ENCODE measurements at places on chromosomes 3 and 15.

DNA sequence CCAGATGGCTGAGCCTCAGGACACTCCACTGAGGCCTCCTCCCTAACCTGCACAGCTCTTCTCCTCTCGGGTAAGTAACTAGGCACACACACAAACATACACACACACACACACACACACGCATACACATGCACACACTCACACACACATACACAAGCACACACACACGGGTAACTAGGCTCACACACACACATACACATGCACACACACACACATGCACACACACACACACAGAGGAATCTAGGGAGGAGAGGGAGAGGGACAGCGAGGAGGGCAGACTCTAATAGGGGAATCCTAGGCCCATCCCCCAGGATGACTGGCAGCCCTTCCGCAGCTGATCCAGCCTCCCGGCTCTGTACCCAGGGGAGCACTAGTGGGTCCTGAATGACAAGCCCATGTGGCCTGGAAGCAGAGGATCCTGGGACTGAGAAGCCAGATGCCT is 177.4 kb upstream of the LINGO1 start:
- DNase-seq, result no peak

DNA sequence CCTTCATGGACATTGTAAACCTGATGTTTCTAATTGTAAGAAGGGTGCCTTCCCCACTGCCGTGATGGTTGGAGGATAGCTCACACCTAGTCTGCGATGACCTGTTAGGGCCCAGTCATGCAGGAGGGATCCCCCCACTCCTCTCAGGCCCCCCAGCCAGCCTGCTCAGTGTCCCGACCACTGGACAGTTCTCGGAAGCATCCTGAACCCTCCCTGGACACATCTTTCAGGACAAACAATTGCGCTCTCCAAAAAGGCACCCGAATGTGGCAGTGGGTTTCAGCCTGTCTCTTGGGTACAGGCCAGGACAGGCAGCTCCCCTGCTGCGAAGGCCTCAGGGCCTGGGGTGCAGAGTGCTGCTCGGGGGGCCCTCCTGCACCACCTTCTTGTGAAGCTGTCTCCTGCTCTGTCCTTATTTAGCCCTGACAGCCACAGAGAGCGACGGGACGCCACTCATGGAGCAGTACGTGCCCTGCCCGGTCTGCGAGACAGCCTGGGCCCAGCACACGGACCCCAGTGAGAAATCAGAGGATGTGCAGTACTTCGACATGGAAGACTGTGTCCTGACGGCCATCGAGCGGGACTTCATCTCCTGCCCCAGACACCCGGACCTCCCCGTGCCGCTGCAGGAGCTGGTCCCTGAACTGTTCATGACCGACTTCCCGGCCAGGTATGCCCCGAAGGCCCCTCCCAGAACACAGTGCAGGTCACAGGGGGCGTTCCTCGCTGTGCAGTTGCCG is 132.3 kb downstream of the LRRK1 start:
- no peak for DNase-seq

DNA sequence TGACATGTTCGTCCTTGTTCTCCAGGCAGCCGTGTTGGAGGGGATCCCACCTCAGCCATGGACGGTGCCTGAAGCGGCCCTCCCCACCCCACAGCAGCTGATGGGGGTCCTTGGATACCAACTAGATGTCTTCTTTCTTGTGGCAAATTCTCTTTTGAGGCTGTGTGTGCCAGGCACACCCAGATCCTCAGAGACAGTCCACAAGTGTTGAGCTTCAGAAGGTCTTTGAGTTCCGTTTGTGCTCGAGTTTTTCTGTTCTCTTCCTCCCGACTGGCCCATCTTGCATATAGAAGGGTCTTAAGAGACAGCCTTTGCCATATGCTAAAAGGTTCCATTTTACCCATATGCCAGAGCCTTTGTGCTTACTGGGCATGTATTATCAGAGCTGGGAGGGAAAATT is 227.4 kb downstream of the THSD4 start:
- DNase-seq, result no peak

GRCh38 chr3:13693441-13693840 is 144.5 kb downstream of the FBLN2 start:
- DNase-seq, result no peak

DNA sequence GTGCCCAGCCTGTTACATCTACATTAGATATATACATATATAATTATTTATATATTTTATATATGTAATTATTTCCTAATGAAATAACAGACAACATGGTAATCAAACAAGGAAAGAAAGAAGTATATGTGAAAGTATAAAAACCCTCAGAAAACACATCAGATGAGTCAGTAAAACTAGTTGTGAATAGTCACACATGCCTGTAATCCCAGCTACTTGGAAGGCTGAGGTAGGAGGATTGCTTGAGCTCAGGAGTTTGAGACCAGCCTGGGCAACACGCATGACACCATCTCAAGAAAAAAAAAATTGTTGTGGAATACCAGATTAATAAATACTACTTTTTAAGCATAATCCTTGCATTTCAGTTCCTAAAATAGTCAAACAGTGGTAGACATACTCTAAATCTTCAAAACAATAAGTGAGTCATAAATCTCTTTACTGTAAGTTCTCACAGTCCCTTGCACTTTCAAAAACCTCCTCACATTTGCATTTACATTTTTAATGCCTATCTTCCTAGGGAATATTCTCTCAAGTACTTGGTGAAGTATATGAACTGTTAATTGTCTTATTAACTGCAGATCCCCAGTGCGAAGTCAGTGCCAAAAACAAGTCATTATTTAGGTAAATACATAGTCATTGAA is 106.5 kb downstream of the MYO9A start:
- no peak for DNase-seq

- no peak for DNase-seq
Observed at GRCh38 chr3:68228856-68229255, 574.4 kb upstream of the SUCLG2 start.

- no peak for DNase-seq
Observed at GRCh38 chr3:195549931-195550519, 6.9 kb upstream of the PPP1R2 start.

GRCh38 chr3:17088602-17089313 is 204.0 kb downstream of the PLCL2 start:
- DNase-seq, result no peak

- no peak for DNase-seq
Observed at GRCh38 chr15:67792250-67792942, 32.9 kb upstream of the SKOR1 start.

DNA sequence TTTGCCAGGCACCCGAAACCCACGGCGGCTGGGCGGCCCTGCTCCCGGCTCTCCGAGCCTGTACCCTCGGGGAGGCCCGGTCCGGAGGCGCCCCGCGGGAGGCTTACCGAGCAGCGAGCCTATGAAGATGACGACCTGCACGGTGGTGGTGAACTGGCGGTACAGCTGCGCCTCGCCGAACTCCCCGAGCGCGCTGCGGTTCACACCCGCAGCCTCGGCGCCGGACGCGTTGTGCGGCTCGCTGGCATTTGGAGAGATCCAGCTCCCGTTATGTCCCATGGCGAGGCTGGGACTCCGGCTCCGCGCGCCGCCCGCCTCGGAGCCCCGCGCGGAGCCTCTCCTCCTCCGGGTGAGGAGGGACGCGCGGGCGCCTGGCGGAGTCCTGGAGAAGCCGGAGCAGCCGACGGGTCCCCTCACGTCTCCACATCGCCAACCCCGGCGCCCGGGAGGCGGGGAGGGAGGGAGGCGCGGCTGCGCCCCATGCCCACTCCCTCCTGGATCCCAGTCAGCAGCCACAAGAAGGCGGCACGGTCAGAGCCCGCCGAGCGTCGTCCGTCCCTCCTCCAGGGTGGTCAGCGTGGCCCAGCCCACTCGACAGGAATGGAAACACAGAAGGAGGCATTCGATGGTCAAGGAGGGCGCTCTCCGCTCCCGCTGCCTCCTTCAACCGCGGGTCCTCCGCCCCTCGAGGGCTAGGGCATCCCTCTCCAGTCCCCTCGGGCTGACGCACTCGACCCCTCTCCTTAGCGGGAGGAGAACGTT is at the start of gene GPR176:
Gene GPR176, minus strand, starts transcription at position 519 of the 762 bp plus-strand sequence. Its CDS starts 240 bp downstream, at position 279.
- peak; percentile 43 for DNase-seq

DNA sequence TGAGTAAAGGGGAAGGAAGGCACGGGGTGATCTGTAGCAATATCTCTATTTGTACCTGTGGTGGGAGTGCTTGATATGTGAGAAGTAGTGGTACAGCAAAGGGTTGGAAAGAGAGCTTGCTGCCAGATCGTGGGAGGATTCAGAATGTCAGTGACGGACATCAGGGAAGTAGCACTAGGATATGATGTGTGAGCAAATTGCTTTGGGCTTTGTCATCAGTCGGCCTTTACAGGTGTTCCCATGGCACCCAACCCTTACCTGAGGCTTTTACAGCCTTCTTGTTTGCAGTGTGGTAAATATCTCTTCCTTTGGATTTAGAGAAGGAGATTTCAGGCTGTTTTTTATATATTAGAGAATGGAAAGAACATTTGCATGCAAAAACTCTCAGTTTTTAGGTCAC is 29.8 kb downstream of the IL1RAP start:
- no peak for DNase-seq

GRCh38 chr3:99474776-99475175 is 163.6 kb upstream of the COL8A1 start:
- no peak for DNase-seq

DNA sequence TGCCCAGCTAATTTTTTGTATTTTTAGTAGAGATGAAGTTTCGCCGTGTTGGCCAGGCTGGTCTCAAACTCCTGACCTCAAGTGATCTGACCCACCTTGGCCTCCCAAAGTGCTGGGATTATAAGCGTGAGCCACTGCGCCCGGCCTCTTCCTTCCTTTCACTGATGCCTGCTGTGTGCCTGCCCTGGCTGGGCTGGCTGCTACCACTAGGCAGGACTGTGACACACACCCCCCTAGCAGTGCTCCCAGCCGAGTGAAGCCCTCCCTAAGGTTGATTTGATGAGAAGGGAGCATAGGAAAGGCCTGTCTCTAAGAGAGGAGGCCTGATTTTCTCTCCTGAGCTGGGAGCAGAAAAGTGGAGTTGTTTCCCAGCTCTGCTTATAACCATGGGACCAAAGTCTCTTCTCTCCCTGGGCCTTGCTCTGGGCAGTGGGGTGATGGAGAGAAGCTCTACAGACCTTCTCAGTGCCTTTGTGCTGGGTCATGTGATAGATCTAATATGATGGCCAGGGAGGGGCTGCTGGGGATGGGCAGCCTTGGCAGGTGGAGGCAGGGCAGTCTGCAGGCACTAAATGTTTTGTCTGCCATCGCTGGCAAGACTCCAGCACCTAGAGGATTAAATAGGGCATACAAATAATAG is 20.1 kb upstream of the SFMBT1 start:
- DNase-seq, result no peak

DNA sequence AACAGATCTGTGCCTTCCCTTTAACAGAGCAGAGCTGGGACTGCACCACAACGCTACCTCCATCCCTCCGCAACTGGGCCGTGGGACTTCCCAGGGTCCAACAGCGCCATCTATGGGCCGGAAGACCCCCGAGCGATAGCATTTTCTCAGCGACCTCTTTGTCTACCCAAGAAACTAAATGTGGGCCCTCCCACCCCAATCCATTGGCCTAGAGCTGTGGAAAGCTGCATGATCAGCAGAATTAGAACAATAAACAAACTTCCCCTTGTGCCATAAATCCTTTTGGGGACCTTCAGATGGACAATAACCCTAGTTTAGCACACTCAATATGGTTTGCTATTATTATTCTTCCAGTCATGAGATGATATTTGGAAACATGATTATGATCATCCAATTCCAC is 74.8 kb upstream of the NTRK3 start:
- DNase-seq, result peak; percentile 7

DNA sequence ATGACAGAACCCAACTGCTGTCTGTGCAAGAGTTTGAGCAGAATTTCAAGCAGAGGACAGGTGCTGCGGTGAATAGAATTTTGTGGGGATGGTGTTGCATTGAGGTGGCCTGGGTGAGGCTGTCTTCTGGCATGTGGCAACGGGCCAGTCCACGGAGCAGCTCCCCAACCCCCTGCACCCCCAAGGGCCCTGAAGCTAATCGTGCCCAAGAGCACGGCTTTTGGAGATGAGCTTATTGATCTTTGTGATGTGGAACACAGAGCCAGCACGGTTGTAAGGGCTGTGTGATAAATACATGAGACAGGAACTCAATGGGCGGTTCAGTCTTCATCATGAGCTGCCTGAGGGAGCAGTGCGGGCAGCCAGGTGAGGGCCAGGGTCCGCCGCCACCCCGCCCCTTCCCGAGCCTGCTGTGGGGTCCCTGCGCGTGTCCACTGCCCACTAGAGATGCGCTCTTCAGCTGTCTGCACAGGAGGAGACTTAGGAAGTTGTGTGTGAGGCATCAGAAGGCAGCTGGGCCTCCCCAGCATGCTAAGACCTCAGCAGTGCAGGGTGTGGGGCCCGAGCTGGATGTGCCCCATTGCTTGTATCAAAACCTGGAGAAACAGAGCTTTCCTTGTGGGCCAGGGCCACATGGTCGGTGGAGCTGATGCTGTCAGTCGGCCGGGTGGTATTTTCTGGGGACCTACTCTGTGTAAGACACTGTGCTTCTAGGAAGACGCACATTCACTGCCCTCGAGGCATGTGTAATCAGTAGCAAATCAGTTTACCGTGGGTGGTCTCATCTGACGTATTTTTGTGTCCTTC is 90.5 kb downstream of the CHRNA7 start:
- no peak for DNase-seq

GRCh38 chr3:188918093-188918492 is 253.7 kb upstream of the TPRG1 start:
- DNase-seq, result no peak

- DNase-seq, result no peak
Observed at GRCh38 chr3:8678751-8679150, 34.2 kb upstream of the SSUH2 start.

- DNase-seq, result peak; percentile 5
Observed at GRCh38 chr15:88695101-88695500, 56.3 kb downstream of the ISG20 start.

- peak; percentile 37 for DNase-seq
Observed at GRCh38 chr3:134846911-134847317, 51.9 kb downstream of the EPHB1 start.

DNA sequence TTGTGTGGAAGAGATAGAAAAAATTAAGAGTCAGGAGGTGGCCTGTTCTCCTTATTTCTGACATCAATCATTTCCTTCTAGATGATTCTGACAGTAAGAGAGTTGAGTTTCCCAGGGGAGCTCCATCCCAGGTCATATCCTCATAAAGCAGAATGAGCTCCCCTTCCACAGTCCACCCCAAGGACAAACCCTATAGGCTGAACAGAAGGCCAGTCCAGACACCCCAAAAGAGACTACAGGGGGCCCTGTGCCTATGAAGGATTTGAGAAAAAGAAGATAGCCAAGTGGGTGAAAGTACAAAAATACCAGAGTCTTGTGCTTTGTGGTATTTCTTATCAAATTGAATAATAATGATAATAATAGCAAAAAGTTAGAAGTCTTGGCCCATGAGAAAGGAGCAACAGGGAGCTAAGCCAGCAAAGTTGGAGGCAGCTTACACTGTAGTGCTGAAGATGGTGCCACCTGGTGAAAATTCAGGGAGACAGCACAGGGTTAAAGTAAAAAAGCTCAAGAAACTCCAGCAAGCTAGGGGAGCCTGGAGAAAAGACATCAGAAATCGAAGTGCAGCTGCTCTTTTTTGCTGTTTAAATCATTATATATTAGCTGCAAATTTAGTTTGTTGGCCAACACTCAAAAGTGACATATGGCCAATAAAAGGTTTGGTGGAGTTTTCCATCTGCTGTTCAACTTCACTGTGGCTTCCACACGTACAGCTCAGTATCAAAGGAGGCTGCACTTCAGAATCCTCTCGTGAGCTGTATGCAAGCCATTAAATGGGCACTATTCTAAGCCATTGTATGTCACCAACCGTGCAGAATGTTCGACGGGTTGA is 35.8 kb upstream of the SLC24A5 start:
- peak; percentile 65 for DNase-seq

GRCh38 chr3:147813256-147813655 is 404.1 kb downstream of the ZIC1 start:
- no peak for DNase-seq

- no peak for DNase-seq
Observed at GRCh38 chr15:67394873-67395639, 125.9 kb upstream of the C15orf61 start.

Measured in brain microvascular endothelial cell (primary cell).